ENCODE measurements at places on chromosomes 6 and 20.

DNA sequence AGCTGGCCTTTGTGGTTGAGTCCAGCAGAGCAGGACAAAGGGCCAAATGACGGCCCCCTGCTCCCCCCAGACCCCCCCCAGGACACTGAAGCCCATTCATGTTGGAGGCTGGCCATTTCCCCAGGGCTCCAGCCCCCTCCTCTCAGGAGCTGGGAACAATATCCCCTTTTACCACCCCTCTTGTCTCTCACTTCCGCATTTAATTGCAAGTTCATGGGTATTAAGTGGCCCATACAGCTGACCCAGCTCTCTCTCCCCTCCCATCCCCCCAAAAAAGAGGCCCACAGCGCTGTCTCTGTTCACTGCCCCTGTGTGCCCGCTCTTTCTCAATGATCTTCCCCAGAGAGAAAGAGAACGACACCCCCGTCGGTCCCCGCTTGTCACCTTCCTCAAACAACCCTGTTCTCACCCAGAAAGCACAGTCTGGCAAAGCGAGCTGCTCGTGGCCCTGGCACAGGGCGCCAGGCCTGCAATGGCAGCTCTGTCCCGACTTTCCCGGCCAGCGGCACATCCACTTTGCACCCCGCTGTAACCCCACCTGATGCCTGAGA, 30.4 kb downstream of the PREX1 start:
- peak; percentile 51 for DNase-seq

DNA sequence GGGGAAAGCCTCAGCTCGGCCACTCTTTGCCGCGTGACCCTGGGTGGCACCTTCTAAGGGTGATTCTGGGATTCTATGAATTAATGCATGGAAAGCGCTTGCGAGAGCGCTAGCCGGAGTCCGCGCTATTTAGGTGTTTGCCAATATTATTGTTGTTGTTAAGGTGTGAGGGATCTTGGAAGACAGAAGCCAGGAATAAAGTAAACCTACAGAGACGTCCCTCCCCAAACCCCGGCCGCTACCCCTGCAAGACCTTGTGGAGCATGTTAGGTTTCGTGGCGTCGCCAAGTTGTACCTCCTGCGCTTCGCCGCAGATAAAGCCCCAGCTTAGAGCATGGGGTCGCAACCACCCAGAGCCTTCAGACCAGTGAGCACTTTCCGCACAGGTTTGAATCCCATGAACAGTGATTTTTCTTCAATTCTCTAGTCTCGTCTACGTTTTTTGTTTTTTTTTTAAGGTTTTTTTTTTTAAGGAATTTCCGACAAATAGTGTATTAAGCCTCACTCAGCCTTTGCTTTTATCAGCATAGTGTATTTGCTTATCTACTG, 16.9 kb upstream of the ZSCAN9 start:
- no peak for DNase-seq

DNA sequence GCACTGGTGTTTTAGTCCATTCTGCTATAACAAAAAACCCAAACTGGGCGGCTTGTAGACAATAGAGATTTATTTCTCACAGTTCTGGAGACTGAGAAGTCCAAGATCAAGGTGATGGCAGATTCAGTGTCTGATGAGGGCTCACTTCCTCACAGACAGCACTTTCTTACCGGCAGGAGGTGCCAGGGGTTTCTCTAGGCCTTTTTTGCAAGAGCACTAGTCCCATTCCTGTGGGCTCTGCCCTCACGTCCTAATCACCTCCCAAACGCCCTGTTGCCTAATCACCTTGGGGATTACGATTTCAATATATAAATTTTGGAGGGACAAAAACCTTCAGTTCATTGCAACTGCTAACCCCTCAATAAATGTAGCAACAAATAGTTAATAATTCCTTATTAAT, 140.0 kb upstream of the SGK1 start:
- DNase-seq = no peak

DNA sequence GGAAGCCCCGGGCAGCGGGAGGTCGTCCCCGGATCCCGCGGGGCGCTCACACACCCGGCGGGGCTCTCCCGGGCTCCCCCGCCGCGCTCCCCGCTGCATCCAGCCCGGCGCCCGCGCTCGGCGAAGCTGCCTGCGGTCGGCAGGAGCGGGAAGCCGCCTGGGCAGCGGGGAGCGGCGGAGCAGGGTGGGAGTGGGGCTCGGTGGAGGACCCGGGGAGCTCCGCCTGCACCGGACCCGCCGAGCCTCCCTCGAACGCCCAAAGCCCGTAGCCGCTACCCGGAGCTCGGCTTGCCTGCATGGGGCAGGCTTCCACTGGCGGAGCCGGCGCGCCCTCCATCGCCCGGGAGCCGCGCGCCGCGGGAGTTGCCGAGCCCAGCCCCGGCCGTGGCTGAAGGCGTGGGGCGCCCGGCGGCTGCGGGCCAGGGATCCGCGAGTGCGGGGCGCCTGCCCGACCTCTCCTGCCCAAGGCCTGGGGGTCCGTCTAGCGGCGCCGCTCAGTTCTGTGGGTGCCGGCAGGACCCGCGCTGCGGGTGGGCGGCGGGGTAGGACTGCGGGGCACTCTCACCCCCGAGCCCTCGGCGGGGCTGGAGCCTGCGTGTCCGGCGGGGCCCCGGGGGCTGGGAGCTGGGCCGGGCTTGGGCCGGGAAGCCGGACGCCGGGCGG, 671 bp downstream of the CDH4 start:
- DNase-seq = no peak

- DNase-seq = no peak
These were observed 55.7 kb downstream of the SYTL3 start for GRCh38 chr6:158705386-158706126.

Measured in left ventricle myocardium superior (tissue), 1 donor.